ENCODE measurements at places on chromosomes 11 and 22. TPM values are rescaled to one million over a fixed set of nuclear protein-coding genes. Genes with fewer than 3 reads are reported as not detected.

The HSPB2 gene
- polyA plus RNA-seq: 4.3 TPM

The NCR3LG1 gene
- polyA plus RNA-seq: 20.3 TPM

DNA sequence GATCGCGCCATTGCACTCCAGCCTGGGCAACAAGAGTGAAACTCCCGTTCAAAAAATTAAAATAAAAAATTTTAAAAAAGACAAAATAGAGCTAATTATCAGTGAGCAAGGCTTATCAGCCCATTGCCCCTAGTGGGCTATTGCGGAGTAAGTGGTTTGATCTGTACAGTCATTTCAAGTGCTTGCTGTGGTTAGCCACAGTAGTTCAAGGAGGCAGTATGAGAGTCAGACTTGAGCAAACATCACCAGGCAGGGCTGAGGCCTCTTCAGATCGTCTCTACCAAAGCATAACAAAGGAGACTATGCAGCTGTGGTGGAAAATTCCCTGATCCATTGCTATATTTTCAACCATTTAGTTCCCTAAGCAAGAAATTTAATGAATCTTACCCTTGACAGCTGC, 4.3 kb upstream of the SBF2 start:
- no peak for DNase-seq

- DNase-seq: no peak
Measured at GRCh38 chr11:35153280-35153679, 14.3 kb downstream of the CD44 start.

DNA sequence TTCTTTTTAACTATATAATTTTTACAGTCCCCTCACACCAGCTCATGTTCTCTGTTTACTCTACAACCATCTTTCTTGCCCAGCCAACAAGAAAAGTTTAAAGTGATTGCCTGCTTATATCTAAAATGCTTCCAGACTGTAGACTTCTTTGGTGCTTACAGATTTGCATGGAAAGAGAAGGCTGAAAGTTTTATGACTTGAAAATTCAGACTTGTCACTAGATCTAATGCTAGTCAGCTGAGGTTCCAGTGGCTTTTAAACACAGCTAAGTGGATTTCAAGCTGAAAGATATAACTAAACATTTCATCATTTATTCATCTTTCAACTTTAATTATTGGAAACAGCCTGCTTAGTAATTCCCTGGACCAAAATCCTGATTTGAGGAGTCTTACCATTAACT, 178.4 kb downstream of the NAV2 start:
- DNase-seq: no peak

DNA sequence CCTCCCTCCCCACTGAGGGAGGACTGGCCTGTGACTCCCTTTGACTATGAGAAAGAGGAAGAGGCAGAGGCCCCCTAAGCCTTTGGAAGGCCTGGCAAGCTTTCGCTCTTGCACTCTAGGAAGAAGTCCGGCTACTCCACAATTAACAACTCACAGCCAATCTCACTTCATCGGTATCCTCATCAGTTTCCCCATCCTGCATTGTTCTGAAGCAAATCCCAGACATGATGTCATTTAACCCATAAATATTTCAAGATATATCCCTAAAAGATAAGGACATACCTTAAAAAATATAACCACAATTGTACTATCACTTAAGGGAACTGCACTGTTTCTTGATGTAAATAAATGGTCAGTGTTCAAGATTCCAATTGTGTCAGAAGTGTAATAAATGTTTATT, 63.1 kb downstream of the CWC15 start:
- DNase-seq: no peak

- no peak for DNase-seq
Measured at GRCh38 chr11:131713529-131714134, 343.2 kb downstream of the NTM start.

All from large intestine (tissue), 12 donors.